ENCODE measurements at places on chromosomes 1 and 21.

DNA sequence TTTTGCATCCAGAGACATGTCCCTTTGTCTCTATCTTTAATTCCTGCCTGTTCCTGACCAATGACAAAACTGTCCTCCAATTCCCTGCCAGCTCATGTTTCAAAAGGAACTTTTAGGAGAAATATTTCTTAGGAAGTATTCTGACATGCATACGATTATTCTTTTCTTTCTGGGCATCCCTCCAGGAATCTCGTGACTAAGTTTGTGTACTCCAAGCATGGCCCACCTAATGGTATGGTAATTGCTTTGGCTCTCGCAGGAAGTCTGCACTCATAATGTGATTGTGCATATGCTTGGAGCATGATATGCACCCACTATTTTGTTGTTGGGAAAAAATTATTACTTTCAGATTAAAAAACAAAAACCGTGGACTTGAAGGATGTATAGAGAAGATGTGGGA lies 256.4 kb downstream of the PRDM2 start:
- no peak for DNase-seq

GRCh38 chr1:235468970-235469369 lies 35.3 kb downstream of the B3GALNT2 start:
- no peak for DNase-seq

DNA sequence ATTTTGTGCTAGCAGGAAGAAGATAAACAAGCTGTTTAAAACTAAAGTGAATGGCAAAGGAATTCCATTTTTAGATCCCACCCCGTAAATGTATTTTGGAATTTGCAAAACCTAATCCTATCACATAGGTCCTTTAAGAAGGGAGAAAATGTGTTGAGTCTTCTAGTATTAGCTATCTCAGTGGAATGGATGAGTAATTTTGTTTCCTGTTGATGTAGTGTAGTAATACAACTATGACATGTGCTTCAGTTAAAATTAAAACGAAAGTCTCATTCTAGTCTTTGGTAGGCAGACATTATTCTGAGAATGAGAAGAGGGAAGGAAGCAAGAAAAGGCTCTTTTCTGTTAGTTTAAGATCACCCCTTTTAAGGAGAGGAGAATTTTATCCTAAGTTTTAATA lies 265.9 kb upstream of the C1orf105 start:
- no peak for DNase-seq

GRCh38 chr1:56045477-56045876 lies 533.9 kb downstream of the PLPP3 start:
- DNase-seq, result no peak

- DNase-seq, result no peak
Measured at GRCh38 chr1:206430031-206430983, 40.0 kb upstream of the IKBKE start.
